ENCODE measurements at places on chromosomes 2 and 18.
A peak's percentile ranks its signal among the peaks of the same experiment; 100 is the strongest.

- no peak for DNase-seq
Measured at GRCh38 chr18:21359746-21360145, 117.7 kb downstream of the GREB1L start.

DNA sequence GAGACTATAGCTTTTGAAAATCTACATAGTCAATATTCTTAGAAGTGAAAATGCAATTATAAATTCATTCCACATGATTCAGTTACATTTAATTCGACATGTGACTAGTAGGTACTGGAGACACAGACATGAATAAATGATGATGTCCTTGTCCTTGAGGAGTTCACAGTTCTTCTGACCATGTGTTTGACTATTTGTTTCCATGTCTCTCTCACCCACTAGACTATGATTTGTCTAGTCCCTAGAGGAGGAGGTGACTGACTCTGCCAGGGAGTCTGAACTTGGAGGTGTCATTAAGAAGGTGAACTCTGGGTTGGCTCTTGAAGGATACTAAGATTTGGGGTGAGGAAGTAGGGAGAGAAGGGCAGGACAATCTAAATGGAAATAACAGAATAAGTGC lies 20.7 kb upstream of the UGP2 start:
- DNase-seq: no peak

DNA sequence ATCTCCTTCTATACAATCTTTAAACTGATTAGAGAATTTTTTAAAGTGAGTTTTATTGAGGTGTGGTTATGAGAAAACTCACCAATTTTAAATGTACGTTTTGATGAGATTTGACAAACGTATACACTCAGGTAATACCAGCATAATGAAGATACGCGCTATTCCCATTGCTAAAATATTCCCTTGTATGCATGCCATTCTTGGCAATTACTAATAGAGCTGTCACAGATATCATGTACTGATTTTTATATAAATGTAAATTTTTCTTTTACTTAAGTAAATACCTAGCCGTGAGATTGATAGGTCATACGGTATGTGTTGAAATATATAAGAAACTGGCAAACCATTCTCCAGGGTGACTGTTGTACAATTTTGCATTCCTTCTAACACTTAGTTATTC lies 384.7 kb downstream of the PTH2R start:
- no peak for DNase-seq

DNA sequence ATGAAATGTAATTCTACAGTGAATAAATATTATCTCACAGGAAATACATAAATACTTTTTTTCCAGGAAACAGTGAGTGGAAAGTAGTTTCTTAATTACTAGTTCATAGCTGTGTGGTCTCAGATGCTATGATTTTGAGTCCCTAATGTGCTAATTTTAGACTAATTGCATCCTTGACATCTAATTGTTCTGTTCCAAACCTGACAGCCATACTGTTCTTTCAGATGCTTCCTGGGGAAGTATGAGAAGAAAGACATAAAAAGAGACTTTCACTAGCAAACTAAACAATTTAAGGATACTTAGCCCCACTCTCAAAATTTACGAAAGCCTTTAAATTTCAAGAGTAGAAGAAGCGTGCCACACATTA lies 350.9 kb upstream of the CDH20 start:
- DNase-seq: no peak

DNA sequence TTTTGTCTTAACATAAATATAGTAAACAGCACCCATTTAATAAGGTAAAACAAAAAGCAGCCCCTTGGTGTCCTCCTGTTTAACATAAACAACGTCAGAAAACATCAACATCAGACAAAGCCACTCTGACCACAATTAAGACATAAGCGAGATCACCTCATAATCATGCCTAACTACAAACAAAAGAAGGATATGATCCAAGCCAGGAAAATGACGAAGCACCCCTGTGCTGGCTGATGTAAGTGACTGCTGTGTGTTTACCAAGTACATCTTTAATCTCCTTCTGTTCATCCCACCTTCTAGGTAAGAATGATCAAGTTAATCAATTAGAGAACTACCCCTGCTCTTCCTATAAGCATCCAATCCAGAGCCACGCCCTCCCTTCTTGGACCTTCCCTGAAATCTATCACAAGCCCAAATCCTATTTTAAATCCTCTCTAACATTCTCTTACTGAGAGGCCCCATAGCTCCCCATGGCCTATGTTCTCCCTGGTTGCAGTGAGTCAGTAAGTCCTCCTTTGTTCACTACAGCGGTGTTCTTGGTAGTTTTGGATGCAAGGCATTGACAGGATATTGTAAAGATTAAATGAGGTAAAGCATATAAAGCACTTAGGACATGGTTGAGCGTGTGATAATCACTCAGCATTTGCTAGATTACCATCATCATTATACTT lies 424.2 kb downstream of the TSN start:
- no peak for DNase-seq

DNA sequence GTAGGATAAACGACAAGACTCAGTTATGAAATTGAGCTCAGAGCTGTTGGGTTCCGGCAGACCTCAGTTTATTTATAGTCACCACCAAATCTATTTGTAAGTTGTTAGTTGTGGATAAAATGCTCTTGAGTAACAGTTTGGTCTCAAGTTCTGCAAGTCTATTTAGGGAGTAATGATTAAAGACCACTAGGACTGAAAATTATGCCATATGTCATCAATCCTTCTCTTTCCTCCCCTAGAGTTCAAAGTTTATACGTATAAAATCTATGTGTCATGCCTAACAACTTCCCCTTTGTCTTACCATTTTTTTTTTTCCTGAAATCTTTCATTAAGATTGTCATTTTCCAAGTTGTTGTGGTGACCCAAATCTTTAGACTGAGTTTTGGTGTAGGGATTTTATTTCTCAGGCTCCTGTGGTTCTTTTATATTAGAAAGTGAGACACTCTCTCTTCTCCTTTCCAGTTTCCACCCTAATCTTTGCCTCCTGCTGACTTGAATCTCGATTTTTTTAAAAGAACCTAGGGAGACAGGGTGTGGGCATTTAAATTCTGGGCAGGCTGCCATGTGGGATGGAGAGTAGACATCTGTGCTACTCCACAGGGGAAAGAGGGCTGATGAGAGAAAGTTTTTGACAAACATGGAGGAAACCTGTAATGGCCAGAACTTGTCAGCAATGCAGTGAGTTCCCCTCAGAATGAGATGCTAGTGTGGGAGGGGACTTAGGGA lies 51.0 kb downstream of the LAMA3 start:
- no peak for DNase-seq

DNA sequence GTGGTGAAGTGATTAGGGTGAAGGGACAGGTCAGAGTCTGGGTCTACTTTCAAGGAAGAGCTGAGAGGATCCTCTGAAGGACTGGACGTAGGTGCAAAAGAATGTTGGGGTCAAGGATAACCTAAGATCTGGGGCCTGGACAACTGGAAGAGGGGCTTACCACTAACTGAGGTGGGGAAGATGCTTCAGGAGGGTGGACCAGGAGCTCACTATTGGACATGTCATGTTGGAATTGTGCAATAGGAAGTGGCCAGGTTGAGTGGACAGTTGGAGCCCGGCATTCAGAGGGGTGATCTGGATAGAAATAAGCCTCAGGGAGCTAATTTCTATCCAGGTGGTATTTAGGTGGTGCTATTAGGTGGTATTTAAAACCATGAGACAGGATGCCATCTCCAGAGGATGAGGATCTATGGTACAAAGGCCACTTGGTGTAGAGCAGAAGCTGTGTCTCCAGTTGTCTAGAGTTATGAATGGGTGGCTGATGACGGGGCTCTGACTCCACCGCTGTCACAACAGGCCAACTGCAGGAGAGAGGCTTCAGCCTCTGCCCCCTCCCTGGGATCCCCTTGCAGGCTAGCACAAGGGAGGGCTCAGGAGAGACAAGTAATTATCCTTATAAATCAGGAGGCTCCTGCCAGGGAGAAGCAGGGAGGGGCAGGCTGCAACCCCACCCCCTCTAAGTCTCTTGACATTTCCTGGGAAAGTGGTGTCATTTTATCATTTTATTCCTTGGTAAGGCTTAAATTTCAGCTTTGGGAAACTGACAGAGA lies 158.0 kb downstream of the SMAD7 start:
- no peak for DNase-seq

DNA sequence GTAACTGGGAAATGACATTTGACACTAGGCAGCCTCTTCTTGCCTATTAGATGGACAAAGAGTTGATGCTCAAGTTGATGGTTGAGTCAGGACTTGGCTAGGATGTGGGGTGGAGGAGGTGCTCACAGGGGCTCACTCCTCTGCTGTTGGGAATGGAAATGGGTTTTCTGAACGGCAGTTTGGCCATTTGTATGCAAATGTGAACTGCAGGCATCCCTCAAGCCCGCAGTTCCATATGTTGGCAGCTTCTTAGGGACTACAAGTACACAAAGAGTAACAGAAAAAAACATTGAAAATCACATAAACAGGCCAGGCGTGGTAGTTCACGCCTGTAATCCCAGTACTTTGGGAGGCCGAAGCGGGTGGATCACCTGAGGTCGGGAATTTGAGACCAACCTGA lies 80.8 kb downstream of the INPP5D start:
- no peak for DNase-seq

GRCh38 chr2:161424891-161425727 lies 9.0 kb downstream of the TBR1 start:
- no peak for DNase-seq

DNA sequence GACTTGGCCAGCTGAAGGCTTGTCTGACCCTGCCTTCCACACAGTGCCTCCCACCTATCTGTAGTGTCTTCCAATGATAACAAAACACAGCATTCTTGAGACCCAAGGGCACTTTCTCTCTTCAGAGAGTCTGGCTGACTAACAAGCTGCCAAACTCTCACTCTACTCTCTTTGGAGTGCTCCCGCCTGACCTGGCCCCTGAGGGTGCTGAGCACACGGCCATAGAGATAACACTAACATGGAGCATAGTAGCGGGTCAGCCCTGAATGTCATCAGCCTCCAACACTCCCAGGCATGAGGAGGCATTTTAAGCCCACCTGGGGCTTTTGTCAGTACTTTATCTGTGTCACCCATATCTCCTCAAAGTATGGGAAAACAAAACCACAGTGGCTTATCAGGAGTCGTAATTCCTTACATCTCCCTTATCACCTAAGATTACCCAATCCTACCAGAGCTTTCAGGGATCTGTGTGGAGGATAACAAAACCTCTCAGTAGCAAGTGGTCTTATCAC lies 160.3 kb upstream of the TCF4 start:
- DNase-seq: peak; percentile 8

DNA sequence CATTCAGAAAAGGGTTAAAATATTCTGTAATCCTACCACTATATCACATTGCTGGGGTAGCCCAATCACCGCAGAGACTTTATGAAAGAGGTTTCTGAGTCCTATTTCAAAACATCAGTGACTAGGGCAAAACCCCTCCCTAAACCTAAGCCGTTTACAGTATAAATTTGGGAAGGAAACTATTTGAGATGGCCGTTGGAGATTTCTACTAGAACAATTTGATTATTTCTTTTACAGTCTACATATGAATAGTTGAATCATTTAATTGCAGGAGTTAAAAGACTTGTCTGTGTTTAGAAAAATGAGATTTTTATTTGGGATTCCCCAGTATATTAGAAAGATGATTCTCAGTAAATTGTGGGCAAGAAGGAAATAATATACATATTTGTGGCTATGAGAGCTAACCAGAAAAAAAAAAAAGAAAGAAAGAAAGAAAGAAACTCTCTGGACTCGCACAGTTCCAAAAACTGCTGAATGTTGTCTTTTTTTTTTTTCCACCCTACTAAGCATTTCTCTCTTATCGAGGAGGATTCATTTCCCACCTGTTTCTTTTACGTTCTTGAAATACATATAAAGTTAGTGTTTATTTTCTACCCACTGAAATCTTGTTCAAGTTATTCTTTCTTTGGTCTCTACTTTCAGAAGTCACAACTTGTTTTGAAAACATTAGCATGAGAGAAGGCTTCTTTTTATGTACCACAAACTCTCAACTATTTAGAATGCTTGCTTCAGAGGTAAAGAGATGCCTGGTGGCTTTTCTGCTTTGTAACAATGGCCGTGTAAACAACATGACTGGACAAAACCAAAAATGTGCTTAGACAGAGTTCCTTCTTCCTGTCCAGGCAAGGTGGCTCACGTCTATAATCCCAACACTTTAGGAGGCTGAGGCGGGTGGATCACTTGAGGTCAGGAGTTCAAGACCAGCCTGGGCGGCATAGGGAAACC lies 65.9 kb downstream of the BCL2 start:
- no peak for DNase-seq

DNA sequence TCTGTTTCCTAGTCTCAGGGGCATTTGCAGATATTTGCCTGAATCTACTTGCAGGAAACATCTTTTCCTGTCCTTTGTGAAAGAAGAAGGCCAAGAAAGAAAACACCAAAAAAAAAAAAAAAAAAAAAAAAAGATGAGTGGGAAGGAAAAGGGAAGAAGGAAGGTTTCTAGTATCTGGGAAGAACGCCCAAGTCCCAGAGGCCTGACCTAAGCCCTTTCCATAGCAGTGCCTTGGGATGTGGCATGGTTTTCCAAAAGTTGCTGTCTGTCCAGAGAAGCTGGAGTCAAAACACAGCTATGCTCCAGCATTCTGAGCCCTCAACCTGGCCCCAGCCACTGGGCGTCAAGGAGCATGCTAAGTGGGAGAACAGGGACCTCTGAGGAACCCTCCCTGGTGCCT lies 123.5 kb downstream of the INHBB start:
- DNase-seq: no peak

- DNase-seq: no peak
Measured at GRCh38 chr2:126778561-126779501, 119.9 kb upstream of the TEX51 start.

- DNase-seq: no peak
Measured at GRCh38 chr2:75844651-75845050, 133.9 kb upstream of the GCFC2 start.

DNA sequence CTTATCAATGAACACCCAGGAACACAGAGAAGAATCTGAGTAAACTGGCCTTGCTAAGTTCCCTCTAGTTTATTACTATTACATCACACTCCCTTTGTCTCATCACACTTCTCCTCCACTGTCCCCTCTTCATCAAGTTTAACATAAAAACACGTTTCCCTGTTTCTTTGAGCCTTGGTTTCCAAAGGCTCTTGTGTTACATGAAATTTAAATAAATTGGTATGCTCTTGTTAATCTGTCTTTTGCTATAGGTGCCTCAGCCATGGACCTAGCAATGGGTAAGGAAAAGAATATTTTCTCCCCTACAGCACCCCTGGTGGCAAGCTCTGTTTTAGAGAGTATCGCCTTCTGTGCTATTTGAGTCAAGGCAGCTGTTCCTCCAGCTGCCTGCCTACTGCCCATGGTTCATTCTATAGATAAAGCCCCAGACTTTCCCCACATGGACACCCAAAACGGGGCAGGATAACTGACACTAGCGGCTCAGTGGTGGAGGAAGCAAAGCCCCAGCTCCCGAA lies 31.8 kb downstream of the TGIF1 start:
- DNase-seq: peak; percentile 76

DNA sequence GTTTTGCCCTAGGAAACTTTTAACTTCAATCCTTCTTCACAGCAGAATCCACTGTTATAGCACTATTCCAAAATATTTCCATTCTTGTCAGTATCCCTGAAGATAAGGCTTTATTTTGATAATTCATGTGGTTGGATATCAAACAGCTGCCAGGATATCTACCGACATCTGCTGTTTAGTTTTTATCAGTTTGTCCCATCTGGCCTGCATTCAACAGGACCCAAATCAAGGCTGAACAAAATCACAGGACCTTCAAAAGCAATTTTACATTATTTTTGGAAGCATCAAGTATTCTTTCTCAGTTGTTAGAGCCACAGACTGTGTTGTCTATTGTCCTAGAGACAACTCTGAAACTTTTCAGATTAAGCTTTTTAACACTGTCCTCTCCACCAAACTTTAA lies 429.0 kb upstream of the PIK3C3 start:
- DNase-seq: no peak
